ENCODE measurements at places on chromosomes 3 and 15.

DNA sequence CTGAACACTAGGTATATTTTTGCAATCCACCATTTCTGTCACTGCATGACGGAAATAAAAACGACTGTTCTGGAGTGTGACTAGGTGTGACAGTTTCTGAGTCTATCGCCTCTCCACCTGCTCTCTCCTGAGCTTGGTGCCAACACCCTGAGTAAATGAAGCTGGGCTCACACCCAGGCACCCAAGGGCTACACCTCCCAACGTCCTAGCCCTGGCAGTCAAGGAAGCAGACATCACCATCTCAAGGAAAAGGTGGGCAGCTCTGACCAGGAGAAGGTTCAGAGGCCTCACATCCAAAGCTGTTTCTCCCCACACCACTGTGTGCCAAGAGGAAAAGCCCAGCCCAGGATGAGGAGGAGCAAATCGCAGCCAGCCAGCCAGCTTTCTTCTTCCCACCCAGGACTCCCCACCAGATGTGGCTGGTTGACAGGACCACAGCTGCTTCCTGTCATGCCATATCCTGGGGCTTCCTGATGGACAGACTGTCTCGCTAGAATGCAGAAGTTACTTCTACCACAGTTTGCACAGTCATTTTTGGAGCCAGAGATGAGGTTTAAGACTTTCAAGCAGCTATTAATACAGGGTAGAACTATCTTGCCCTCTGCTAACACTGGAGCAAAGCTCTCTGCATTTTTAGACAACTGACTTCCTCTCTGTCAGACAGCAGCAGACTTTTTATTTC lies 3.3 kb downstream of the SCAMP2 start:
- no peak for DNase-seq

GRCh38 chr3:182258538-182259177 lies 534.6 kb upstream of the ATP11B start:
- DNase-seq: no peak

DNA sequence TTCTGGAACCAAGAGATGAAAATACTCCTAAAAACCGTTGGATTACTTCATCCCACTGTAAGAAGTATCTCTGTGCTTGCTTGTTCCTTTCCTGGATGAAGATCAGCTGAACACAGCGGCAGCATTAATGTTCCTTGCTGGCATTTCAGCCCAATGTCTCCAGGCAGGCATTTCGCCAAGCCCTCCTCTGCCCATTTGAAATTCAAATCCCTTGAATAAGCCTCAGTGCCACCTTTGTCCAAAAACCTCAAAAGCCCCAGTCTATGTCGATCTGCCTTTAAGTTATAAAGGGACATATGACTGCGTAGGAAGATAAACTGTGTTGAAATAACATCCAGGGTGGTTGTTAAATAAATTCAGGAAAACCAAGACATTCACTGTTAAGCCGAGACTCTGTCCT lies 156.8 kb upstream of the PDZRN3 start:
- DNase-seq: peak; percentile 54

DNA sequence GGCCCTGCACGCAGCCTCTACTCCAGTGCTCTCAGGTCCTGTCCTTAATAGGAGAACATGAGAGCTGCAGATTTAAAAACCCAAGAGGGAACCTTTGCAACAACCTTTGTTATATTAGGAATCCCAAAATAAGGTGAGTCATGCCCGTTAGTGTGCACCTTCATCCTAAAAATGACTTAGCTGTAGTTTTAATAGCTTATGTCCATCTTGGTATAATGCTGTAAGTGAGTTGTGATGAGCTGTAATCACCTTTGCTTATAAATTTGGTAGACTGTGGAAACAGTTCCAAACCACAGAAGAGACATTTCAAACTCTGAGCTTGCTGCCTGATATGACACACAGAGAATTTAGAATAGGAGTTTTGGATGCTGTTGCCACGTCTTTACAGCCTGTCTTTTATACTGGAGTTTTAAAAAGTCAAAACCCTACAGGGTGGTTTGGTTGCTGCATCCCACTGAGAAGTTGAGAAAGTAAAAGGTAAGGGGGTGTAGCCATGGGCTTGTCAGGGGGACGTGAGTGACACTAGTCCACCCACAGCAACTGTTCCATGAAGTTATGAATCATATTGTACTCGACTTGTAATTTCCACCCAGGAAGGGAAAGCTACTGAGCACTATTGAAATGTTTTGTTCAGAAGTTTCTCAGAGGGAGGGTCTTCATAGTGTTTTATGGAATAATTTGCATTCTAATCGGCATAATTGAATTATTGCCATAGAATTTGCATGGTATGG lies 27.4 kb upstream of the CD47 start:
- no peak for DNase-seq

DNA sequence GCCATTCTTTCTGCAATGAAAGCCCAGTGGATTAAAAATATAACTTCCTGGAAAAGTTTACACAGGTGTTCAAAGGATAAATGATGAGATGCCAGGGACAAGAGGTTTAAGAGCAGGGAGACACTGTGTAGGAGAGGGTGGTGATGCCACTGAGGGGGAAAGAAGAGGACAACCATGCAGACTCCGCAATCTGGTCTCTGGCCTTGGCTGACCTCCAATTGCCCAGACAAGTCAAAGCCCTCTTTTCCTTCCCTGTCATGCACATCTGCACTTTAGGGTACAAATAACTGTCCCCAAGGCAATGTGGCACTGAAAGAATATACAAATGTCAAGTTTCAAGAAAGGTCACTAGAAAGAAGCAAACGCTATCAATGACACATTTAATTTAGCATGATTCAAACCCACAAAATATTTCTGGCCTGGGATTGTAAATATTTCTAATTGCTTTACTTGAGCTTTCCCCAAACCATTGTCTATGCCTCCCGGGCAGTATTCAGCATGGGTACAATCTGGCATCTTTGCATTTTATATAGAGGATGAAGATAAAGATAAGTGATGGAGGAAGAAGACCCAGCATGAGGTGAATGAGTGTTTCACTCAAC lies 319.4 kb downstream of the PLCL2 start:
- no peak for DNase-seq

DNA sequence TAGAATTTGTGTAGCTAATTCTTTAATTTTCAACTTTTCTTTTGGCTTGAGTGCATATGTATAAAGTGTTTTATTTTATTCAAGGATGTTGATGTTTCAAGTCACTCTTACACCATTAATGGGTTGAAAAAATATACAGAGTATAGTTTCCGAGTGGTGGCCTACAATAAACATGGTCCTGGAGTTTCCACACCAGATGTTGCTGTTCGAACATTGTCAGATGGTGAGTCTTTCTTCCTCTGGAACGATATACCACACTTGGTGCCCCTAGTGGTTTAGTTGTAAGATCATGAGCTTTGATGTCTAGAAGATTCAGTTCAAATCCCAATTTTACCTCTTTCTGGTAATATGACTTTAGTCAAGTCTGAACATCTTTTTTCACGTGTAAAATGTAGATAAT lies 119.3 kb downstream of the HCN4 start:
- DNase-seq: no peak

DNA sequence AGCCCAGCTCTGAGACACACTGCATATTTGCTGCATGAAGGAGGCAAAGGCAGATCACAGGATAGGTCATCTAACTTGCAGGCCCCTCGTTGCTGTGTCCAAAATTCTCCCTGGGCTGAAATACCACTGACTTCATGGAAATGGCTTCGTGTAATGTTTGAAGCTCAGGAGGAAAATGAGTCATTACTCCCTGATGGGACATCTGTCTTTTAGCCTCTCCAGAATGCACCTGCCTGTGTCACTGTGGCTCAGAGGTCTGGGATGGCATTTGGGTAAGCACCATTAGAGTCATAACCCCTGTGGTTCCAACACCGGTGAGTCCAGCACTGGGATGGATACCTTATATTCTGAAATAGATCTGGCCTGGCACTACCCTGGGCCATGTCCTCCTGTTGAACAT lies 51.5 kb downstream of the IL12A start:
- DNase-seq: no peak

GRCh38 chr3:44802011-44802410 lies 40.4 kb downstream of the KIF15 start:
- no peak for DNase-seq

GRCh38 chr15:32819448-32819847 lies 101.6 kb downstream of the GREM1 start:
- DNase-seq: no peak

- no peak for DNase-seq
These were observed 42.9 kb upstream of the ZNF710 start for GRCh38 chr15:89958107-89958805.

DNA sequence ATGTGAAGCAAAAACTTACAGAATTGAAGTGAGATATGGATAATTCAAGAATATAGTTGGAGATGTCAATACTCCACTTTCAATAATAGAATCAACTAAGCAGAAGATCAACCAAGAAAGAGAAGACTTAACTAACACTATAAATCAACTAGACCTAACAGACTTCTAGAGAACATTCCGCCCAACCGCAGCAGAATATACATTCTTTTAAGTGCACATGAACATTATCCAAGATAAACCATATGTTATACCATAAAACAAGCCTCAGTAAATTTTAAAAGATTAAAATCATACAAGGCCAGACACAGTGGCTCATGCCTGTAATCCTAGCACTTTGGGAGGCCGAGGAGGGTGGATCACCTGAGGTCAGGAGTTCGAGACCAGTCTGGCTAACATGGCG lies 5.5 kb upstream of the TEX55 start:
- no peak for DNase-seq

DNA sequence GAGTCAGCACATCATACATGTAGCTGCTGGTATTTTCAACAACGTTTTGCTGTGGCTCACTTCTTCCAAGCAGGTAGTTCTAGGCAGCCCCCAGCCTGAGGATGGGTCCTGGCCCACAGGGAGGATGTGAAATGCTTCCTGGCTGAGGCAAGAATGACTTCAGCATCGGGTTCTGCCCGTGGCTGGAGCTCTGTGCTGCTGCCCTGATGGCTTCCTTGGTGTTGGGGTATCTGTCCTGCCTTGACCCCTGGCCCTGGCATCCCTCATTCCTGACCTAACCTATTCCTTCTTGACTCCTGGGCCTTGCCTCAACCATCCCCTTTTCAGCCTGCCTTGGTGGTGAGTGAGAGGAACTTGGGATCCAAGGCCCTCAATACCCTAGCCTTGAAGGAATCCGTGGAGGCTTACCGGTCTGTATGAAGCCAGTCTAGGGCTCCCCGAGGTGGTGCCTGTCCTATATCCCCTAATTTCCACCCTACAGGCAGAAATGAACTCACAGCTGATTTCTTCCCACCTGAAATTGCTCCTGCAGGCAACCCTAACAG lies 300.6 kb downstream of the TLE3 start:
- DNase-seq: no peak

DNA sequence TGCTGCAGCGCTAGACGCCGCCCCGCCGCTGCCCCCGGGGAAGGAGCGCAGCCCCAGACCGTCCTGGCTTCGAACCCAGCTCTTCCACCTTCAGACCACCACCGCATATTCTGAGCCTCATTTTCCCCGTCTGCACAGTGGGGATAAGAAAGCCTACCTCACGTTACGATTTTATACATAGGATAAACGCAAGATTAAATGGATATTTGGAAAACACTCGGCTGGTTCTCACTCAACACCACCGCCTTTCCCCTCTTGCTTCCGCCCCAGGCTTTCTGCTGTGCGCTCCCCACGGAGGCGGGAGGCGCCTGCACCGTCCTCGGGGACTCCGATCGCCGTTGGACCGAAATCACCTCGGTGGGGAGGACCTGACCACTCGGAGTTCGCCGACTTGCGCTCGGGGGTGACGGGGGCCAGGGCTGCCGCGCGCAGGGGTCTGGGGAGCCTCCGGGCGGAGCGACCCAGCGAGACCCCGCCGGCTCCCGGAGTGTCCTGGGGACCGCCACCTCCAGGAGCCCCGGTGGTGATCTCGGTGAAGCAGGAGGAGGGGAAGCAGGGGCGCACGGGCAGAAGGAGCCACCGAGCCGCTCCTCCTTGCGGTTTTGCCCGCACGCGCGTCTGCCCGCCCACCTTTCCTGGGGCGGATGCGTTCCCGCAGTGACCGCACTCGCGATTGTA lies 4.0 kb downstream of the FBXL22 start:
- no peak for DNase-seq

DNA sequence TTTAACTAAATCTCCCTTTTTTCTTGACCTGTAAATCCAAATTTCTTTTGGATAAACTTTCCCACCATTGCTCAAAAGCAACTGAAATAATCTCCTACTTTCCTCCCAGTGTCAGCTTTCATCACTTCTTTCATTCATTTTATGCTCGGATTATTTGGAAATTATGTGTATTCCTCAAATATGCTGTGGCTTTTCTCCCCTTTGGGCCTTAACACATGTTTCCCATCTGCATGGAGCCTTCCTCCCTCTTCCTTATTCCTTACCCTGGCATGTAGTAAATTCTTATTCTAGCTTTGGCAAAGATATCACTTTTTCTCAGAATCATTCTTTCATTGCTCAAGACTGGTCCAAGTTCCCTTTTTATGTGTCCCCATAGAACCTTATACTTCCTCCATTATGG lies 41.8 kb upstream of the TUSC7 start:
- no peak for DNase-seq

DNA sequence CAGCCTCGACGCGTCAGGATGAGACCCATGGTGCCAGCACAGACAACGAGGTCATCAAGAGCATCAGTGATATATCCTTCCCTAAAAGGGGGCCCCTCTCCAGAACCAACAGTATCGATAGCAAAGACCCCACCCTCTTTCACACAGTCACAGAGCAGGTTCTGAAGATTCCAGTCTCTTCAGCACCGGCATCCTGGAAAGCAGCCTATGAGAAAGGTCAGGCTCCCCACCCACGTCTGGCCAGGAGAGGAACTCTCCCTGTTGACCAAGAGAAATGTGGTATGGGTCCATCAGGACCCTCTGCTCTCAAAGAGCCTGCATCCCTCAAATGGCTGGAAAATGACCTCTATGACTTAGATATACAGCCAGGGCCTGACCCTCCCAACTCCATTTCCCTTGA lies 11.6 kb downstream of the ANKRD34C start:
- no peak for DNase-seq

- DNase-seq: no peak
These were observed 47.1 kb downstream of the FLNB start for GRCh38 chr3:58055314-58055713.

GRCh38 chr15:76274226-76274625 lies 37.0 kb downstream of the ETFA start:
- DNase-seq: no peak

DNA sequence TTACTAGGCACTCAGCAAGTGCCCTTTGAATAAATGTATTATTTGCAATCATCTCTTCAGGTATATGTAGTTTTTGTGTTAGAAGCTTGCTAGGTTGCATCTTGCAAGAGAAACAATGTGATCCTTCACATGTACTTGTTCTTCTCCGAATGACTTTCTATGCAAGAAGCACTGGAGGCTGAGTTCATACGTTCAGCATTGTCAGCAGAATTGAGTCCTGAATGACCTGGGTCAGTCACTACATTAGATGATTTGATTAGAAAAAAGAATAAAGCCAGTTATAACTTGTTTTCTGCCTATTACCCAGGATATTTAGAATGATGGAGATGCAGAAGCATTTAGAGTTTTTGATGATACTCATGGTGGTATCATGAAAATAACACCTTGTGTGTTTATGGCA lies 479.1 kb upstream of the TPRG1 start:
- no peak for DNase-seq

DNA sequence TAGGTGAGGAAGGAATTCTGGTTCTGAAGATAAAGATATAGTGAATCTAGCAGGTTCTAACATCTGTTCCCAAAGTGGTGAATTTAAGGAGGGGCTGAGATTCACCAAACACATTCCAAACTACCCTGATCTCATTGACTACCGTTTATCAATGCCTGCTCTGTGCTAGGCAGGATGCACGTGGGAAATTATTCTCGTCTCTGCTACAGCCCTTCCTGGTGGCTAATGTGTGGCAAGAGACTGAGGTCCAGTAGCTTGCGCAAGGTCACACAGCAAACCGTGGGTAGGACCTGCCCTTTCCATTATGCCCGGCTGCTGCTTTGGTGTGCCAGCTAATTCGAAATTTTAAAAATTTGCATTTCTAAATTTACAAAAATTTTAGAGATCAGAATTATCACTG lies 209.5 kb upstream of the TRIM42 start:
- DNase-seq: no peak

All from substantia nigra (tissue), 51 donors.